Sigmoid colon (tissue), 7 donors: ENCODE measurements at places on chromosomes 1 and 21. TPM values are rescaled to one million over a fixed set of nuclear protein-coding genes. Genes with fewer than 3 reads are reported as not detected.

DNA sequence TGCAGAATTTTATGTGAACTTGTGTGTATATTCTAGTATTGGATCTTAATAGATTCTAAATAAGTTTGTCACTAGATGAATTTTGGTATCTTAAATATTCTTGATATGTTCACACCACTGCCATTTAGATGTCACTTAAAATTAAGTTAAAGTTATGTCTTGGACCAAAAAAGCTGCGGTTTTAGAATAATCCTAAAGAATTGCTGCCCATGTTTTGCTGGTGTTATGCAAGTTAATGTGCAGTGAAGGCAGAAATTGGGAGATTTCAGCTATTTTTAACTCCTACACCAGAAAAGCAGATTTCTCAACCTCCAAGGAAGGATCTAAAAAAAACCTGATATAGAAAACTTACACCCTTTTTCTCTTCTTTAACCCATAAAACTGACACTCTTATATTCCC lies 757 bp downstream of the ACADM start:
- no peak for DNase-seq

Gene ZMYND12
- 0.99 TPM for total RNA-seq

DNA sequence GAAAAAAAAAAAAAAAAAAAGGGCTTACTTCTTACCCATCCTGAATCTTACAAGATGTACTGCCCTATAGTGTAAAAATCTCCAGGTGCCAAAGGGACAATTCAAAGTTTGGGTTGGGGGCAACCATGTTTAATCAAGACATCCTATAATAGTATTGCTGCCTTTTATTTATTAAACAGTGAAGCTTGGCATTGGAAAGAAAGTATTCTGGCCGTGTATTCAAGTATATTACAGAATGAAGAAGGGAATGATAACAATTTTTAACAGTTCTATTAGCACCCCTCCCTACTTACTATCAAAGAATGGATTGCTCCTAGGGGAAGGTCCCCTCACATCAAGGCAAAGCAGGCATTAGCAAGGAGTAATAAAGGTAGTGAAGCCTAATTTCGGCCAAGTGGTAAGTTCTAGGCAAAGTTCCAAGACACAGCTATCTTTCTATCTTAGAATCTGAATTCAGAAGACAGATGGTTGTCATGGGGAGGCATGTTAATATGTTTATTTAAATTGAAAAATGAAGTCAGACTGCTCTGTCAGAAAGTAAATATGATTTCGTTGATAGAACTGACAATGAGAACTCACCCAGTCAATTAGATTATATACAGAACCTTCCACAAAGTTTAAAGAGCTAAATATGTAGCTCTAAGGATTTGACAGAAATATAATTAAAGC lies 24.6 kb downstream of the ST7L start:
- DNase-seq = no peak

- no peak for DNase-seq
Observed at GRCh38 chr1:27971674-27972073, 11.9 kb downstream of the XKR8 start.

- DNase-seq = no peak
Observed at GRCh38 chr1:218284377-218284916, 646 bp upstream of the RRP15 start.

GRCh38 chr1:247113094-247113497 lies 8.9 kb upstream of the ZNF669 start:
- DNase-seq = no peak

Gene MARK1
- total RNA-seq = 11.4 TPM

Gene LCE1C
- not detected for total RNA-seq

Gene FAM72D
- not detected for total RNA-seq

GRCh38 chr1:161486806-161487741 lies 18.2 kb upstream of the FCGR2A start:
- DNase-seq = no peak

Gene FCMR
- total RNA-seq = 1.5 TPM

DNA sequence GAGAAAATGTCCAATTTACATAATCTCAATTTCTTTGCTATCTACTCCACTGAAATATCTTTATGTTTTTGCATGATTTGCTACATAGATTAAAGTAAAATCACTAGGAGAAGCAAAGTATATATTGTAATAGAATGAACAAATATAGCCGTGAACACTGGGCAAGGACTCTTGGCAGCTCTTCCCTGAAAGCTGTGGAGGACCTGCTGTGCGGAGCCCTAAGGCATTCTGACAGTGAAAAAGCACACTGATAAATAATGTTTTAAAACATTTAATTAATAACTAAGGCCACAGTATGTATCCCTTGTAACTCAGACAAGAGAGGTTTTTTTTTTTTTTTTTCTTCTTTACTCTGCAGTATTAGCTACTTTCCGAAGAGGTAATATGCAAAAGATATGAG lies 256.1 kb upstream of the DPYD start:
- DNase-seq = no peak

Gene HMCN1
- total RNA-seq = 7.6 TPM

- no peak for DNase-seq
Observed at GRCh38 chr1:40868051-40868723, 6.0 kb upstream of the CITED4 start.

DNA sequence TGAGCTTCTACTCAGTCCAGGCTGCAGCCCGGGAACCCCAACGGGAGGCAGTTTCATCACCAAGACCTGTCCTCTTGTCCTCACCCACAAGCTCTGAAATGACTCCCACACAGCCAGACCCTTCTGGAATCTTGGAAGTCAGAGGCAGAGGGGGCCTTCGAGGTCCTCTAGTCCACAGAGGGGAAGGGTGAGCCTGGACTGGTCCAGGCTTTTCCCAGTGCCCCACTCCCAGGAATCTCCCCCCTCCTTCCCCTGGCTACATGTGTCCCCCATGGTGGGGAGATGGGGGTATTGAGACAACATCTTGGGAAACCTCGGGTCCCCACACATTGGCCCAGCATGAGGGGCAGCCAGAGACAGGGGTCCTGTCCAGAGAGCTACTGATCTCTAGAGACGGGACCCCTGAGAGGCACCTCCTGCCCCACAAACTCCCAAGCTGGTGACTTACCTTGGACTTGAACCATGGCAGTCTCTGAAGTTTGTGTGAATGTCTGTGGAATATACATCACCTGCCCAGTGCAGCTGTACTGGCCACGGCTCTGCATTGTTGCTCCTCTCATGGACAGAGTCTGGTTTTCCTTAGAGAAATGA lies 19.4 kb upstream of the SLAMF9 start:
- no peak for DNase-seq

Gene FCRL1
- total RNA-seq = not detected

- DNase-seq = no peak
Observed at GRCh38 chr1:209610631-209610905, 27.1 kb downstream of the CAMK1G start.

GRCh38 chr1:40944841-40945430 lies 34.6 kb upstream of the CTPS1 start:
- peak; percentile 86 for DNase-seq

- no peak for DNase-seq
Observed at GRCh38 chr1:110173466-110174105, 23.3 kb downstream of the SLC6A17 start.

DNA sequence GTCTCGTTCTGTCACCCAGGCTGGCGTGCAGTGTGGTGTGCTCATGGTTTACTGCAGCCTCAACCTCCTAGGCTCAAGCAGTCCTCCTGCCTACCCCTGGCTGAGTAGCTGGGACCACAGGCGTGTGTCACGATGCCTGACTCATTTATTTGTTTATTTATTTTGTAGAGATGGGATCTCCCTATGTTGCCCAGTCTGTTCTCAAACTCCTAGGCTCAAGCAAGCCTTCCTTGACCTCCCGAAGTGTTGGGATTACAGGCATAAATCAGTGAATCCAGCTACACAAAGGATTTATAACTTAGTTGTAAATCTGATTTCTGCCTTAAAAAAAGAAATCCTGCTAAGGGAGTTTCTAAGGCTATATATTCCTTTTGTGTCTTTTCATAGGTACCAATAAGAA lies 30.5 kb upstream of the ZNF496 start:
- DNase-seq = no peak

GRCh38 chr1:119587341-119587740 lies 60.7 kb downstream of the ZNF697 start:
- DNase-seq = no peak

DNA sequence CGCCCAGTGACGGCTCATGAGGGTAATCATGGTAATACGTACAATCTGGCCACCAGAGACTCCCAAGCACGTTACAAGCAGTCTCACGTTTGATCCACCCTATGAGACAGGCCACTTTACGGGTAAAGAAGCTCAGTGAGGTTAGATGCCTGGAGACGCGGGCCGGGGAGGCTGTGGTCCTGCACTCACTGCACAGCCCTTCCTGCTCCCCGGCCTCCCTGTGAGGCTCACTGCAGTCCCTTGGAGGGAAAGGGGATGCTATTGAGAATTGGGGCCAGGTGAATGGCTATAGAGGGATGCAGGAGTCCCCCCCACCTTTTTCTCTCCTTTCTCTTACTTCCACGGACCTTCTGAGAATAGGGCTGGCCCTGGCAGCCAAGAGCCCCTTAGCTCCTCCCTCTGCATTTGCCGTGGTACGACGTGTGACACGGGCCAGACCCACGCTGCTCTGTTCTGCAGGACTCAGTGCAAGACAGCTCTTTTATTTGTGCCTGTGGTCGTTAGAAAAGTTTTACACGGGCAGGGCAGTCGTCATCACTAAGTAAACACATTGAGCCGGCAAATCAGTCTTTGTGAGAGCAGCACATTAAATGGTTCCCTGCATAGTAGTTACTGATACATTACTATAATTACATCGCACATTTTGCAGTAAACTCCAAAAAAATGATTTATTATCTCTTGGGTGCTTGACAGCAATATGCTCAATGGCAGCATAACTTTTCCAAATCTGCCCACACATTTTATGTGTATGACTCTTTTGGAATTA lies 18.8 kb downstream of the KIF26B start:
- peak; percentile 71 for DNase-seq

Gene LCE1B
- not detected for total RNA-seq

GRCh38 chr1:96427616-96428015 lies 294.0 kb upstream of the PTBP2 start:
- no peak for DNase-seq

Gene SPATA46
- total RNA-seq = not detected

- DNase-seq = peak; percentile 96
Observed at GRCh38 chr1:151372058-151372934, at the start of gene SELENBP1. TSS of gene SELENBP1 (minus strand) at chr1:151372705. CDS start at chr1:151372641, 64 bp downstream.

DNA sequence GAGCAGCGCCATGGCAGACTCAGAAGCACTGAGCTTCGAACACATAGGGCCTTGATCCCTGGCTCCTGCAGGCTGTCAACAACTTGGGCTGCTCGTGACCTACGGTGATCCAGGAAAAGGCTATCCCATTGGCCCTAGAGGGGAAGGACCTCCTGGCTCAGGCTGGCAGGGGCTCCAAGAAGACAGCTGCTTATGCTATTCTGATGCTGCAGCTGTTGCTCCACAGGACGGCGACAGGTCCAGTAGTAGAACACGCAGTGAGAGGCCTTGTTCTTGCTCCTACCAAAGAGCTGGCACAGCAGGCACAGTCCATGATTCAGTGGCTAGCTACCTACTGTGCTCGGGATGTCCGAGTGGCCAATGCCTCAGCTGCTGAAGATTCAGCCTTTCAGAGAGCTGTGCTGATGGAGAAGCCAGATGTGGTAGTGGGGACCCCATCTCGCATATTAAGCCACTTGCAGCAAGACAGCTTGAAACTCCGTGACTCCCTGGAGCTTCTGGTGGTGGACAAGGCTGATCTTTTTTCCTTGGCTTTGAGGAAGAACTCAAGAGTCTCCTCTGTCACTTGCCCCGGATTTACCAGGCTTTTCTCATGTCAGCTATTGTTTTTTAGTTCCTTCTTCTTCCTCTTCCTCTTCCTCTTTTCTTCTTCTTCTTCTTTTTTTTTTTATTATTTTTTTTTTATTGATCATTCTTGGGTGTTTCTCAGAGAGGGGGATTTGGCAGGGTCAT lies 18.9 kb downstream of the ITLN2 start:
- DNase-seq = no peak
